T-helper 9 cell (primary cell): ENCODE measurements at places on chromosomes 1 and 21.

DNA sequence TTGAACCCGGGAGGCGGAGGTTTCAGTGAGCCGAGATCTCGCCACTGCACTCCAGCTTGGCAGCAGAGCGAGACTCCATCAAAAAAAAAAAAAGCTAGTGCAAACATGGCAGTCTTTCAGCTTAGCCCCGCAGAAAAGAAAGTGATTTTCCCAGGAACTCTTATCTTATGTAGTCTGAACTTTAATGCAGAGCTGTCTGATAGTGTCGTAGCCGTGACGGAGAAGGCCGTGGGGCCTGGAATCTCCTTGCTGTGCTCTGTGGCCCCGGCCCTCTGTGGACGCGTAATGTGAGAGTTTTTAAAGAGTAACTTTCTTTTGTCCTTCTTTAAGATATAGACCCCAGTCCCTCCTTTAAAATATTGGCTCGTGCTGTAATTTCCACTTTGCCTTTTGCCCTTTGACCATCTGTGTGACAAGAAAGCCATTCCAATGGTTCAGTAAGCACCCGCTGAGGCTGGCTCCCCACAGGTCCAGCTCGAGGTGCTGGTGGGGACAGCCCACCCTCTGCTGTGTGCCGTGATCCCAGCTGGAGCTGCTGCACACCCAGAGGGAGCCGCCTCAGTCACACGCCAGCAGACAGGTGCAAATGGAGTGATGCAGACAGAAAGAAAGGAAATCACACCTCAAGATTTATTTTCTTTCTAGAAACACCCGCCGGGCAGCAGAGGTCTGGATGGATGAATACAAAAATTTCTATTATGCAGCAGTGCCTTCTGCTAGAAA lies 164.0 kb downstream of the PGBD5 start:
- DNase-seq: no peak

DNA sequence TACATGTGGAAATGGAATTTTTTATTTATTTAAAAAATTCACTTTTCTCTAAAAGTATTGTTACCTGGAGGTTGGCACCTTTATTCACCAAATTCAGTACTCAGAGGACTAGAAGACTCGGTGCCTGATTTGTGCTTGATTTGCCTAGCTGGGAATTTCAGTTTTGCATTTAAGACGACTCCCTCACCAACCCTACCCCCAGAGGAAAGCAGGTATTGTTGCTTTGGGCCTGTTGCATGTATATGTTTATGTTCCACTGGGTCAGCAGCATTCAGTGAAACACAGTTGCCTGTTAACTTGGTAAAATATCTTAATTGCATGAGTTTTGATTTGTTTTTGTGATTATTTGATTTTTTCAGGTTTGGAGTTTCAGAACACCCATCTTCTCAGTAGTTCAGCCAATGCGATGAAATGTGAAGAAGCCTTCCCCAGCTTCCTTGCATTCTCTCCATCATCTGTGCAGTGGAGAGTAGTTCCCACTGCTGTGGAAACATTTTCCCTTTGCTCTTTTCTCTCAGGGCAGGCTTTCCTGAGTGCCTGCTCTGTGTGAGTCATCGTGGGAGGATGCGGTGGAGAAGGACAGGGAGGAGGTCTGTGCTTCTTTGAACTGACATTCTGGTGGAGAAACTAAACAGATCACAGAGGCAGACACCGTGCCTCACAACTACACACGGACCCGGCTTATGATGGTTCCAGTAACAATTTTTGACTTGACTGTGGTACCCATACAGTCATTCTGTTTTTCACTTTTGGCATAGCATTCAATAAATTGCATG lies 6.4 kb downstream of the ADARB1 start:
- DNase-seq: no peak

- DNase-seq: no peak
Observed at GRCh38 chr1:171744986-171745385, 3.1 kb upstream of the VAMP4 start.

GRCh38 chr1:111909030-111909429 lies 80.4 kb downstream of the KCND3 start:
- no peak for DNase-seq

DNA sequence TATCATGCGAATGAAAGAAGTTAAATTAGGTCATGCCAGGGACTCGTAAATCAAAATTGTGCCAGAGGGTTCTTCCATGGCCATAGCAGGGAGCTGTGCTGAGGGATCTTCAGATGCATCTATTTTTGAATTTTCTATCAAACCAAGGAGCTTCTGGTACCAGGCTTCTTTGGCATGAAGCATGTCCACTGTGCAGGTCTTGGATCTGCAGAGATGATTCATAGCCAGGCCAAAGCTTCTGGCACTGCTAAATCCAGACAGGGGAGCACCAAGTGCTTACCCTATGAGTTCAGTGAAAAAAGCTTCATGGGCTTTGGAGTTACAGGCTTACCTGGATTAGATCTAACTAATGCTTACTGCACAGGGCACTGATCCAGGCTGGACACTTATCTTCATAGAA lies 154.2 kb upstream of the DAB1 start:
- DNase-seq: no peak

DNA sequence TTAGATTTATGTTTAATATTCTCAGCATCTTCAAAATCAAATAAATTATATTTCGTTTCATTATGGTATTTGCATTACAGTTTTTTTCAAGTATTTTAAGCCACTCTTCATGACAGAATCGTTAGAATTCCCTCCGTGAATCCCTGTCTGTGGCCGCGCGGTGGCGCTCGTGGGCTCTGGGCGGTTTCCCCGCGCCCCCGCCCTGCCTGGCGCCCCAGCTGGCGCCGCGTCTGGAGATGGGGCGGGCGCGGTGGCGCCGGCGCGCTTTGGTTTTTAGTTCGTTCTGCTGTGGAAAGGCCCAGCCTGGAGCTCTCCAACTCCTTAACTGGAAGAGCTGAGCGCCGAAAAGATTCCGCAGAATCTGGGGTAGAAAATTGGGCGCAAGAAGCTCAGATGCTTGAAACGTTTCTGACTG lies 25.7 kb downstream of the PRMT2 start:
- peak; percentile 32 for DNase-seq

DNA sequence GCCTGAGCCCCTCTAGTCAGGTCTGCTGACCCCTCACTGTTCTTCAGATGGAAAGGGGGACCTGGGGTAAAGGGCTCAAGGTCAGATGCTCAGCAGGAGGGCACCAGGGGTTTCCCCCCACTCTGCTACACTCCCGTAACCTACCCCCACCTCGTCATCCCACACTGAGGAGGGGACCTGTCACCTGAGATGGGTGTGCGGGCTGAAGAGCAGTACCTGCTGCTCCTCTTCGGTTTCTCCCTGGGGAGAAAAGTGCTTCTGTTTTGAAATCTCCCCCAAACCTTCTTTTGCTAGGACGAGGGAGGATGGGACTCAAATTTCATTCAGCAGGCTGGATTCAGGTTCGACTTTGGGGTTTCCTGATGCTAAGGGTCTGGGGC lies 65.2 kb downstream of the SYT2 start:
- no peak for DNase-seq

DNA sequence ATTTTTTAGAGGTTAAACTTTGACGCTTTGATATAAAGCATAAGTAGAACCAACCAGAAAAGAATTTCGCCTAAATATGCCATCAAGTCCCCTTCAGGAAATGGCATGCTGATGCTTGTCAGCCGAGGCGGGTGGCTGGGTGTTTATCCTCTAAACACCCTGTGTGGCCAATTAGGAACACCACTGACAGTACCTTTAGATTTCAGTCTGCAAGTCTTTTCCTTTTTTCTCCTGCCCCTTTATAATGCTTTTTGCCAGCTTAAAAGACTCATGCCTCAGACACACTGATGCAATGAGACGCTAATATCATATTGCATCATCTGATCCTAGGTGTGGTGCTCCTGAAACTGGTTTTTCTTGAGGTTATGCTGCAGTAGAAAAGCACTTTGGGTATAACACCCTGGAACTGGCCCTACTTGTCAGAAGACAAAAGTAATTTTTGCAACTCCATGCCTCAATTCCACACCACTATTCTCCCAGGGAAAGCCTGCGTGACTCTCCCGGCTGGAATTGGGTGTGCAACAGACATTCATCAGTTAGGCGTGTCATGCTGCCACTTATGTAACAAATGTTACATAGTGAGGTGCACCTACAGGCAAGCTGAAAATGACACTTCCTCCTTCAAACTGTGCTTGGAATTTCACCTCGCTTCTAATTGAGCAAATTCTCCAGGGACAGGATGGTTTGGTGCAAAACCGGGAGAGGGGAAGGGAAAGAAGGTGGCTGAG lies 2.0 kb upstream of the RCC2 start:
- DNase-seq: no peak

DNA sequence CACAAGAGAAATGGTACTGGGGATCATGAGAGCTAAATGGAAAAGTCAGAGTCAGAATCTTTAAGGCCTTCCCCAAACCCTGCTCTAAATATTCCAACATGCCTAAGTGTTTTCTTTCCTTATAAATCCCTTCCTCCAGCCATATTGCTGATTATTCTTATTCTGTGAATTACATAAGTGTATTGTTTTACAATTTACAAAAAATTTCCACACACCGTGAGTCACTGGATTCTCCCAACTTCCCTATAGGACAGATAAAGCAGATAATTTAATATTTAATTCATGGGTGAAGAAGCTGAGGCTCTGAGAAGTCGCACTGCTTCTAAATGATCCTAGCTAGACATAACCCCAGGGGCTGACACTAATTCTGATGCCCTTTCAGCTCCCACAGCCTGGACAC lies 243.3 kb upstream of the JUN start:
- DNase-seq: no peak

GRCh38 chr1:26772687-26773086 lies 15.1 kb upstream of the PIGV start:
- no peak for DNase-seq

- DNase-seq: no peak
Observed at GRCh38 chr1:184911103-184911745, 63.1 kb downstream of the NIBAN1 start.
